ENCODE measurements at places on chromosomes 1 and 21.
A peak's percentile ranks its signal among the peaks of the same experiment; 100 is the strongest.

DNA sequence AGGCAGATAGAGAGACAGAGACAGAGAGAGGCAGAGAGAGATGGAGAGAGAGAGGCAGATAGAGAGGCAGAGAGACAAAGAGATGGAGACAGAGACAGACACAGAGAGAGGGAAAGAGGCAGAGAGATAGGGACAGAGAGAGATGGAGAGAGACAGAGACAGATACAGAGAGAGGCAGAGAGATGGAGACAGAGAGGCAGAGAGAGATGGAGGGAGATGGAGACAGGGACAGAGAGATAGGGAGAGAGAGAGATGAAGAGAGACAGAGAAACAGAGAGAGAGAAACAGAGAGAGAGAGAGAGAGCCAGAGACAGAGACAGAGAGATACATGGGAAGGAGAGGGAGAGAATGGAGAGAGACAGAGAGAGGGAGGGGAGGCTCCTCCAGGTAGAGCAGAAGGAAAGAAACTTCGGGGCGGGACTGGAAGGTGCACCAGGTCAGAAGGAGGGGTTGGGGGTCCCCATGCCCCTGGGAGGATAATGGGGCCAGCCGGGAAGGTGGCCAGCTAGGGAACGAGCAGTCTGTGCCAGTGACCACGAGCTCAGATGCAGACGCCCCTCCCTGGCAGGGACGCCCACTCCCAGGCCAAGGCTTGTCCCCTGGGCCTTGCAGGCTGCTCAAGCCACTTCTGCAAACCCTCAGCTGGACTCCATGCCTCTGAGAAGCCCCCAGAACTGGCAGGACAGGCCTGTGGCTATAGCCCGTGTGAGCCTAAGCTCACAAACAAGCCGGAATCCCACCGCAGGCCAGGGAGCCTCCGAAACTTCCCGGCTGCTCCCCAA is 3.3 kb downstream of the FNDC10 start:
- DNase-seq, result no peak

GRCh38 chr1:154837672-154838171 is 32.4 kb downstream of the KCNN3 start:
- peak; percentile 7 for DNase-seq

- DNase-seq, result no peak
Observed at GRCh38 chr1:3327936-3328590, 126.4 kb upstream of the ARHGEF16 start.

DNA sequence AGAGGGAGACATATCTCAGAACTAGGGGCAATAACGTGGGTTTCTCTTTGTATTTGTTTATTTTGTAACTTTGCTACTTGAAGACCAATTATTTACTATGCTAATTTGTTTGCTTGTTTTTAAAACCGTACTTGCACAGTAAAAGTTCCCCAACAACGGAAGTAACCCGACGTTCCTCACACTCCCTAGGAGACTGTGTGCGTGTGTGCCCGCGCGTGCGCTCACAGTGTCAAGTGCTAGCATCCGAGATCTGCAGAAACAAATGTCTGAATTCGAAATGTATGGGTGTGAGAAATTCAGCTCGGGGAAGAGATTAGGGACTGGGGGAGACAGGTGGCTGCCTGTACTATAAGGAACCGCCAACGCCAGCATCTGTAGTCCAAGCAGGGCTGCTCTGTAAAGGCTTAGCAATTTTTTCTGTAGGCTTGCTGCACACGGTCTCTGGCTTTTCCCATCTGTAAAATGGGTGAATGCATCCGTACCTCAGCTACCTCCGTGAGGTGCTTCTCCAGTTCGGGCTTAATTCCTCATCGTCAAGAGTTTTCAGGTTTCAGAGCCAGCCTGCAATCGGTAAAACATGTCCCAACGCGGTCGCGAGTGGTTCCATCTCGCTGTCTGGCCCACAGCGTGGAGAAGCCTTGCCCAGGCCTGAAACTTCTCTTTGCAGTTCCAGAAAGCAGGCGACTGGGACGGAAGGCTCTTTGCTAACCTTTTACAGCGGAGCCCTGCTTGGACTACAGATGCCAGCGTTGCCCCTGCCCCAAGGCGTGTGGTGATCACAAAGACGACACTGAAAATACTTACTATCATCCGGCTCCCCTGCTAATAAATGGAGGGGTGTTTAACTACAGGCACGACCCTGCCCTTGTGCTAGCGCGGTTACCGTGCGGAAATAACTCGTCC is 1.3 kb upstream of the OLIG2 start:
- DNase-seq, result no peak

DNA sequence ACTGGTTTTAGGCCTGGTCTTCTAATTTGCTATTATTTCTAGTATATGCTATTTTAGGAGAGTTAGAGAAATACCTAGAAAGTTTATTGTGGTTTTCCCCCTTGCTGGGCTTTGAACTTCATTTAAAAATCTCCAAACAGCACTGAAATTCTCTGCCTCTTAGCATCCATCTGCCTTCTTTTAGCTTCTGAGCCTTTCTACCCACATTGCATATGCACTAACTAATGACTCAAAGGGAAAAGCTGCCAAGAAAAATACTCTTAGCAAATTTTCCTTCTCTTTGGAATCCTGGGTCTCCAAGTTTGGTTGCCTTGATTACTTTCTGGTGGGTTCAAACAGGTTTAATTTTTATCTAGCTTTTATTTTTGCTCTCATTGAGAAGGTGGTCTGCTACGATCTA is 408.4 kb upstream of the PTBP2 start:
- DNase-seq, result no peak

GRCh38 chr1:240387051-240387450 is 224.9 kb downstream of the GREM2 start:
- no peak for DNase-seq

DNA sequence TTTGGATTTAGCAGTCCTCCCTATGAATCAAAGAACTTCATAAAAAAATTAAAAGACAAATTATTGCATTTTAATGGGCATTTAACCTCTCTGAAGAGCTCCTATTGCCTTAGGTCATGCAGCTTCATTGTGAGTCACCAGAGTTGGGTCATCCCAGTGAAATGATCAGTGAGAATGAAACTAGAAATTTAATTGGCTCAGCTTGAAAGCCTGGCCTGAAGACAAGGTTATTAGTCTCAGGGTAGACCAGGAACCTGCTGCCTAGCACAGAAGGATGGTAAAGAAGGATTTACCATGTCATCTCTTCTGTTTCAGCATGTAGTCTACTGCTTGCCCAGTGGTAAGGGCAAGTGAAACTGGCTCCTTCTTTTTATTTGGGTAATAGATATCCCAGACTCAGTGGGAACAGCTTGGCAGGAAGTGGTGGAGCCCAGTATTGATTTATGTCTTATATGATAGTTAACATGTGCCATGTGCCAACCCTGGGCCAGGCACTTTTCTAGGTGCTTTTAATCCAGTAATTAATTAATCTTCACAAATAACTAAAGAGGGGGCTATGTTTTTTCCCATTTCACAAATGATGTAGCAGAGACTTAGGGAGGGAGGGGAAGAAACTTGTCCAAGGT is 23.6 kb downstream of the LAMC2 start:
- DNase-seq, result no peak

DNA sequence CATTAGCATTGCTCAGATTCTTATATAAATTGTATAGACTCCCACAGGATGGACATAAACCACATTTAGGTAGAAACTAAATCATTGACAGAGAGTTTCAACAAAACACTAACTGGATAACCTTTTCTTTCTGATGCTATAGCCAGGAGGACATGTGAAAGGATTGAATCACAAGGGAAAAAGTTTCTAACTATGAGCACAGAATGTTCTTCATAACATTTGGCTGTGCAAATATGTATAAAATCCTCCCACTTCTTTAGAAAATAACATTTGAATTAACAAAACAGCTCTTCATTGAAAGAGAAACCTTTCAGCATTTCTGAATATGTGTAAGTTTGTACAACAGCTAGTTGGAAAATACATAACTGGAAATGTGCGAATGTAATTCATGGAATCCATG is 167.3 kb downstream of the TBX15 start:
- DNase-seq, result no peak

Measured in CD4-positive, alpha-beta T cell treated with Interferon gamma for 1 hour (primary cell).